ENCODE measurements at places on chromosomes 7 and 10.

DNA sequence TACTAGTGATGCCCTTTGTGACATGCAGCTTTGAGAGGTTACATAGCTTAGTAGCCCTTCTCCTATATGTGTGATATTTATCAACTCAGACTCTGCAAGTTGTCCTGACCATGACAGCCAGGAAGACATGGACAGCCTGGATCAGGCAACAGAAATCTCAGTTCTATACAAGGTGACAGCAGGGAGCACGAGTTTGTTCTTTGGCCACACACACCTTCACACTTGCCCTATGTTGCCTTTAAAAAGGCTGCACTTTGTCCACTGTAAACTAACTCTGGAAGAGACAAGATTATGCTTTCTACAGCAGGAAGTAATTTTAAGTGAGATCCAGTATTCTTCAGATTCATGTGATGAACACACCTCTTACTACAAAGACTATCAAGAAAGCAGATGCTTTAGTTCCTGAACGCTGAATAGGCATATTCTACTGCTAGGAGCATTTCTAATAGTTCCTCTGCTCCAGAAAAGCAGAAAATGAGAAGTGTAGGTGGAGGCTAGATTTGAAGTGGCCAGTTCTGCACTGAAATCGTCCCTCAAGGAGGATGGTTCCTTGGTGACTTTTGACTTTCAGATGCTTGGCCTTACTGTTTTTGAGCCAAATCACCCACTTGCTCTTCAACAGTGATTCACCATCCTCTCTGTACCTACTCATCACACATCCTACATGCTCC is 239.2 kb downstream of the COBL start:
- no peak for DNase-seq

DNA sequence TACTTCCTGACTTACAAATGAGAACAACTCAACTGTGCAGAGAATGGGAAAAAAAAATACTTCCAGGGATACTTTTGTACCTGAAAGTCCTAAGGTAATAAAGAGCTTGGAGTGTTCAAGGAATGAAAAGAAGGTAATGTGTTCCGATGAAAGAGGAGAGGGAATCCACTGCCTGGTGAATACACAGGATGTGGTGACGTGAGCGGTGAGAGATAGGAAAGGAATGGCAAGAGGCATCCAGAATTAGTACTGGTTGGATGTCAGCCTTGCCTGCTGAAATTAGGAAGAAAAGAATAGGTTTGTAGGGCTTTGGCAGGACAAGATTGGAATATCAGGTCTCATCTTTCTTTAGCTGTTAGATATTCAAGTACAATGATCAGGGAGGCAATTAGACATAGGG is 347.7 kb downstream of the POM121L12 start:
- no peak for DNase-seq

- no peak for DNase-seq
Observed at GRCh38 chr7:103613655-103614642, 167.9 kb upstream of the SLC26A5 start.

GRCh38 chr7:108947526-108947925 is 377.9 kb downstream of the DNAJB9 start:
- no peak for DNase-seq

DNA sequence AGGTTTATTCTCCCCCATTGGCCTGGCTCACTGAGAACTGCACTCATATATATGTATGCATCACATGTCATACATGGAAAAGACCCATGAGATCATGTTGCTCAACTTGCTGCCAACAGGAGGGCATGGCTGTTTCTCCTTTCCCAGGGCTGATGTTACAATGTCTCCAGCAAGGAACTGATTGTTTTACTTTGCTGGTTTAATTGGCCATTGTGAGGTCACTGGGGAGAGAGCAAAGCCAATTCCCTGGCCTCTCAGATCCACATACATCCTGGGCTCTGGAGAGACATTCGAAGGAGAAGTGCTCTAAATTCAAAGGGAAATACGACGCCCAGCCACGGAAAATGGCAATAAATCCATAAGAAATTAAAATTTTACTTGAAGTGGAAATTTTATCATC is 287.8 kb downstream of the WDR11 start:
- no peak for DNase-seq

All from GM12878 (cell line).